ENCODE measurements at places on chromosomes 3 and 15.

DNA sequence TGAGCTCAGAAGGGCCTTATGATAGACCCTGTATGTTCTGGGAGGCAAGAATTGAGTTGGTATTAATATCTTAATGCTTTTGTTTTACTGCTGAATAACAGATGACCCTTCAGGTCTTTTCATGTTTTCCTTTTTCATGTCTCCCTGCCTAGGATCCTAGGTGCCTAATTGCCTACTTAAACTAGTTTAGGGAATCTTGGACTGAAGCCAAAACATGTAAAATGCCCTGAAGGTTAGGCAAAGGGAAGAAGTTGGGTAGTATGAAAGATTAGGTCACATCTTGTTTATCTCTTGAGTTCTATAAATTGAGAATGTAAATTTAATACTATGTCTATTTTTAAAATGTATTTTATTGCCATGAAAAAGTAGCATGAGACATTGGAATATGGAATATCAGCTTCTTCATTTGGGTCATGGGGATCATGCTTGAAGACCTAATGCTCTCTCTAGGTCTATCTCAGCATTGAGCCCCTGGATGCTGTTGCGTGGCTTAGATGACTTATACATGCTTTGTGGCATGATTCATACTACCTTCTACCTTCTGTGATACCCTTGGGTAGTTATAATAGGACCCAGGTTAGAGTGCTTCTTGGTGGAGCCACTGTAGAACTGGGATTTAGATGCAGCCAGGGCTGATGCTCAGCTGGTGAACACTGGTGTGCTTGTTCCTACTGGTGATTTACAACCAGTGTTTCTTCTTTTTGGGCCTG is 26.4 kb downstream of the RBM6 start:
- DNase-seq: no peak

- DNase-seq: peak; percentile 93
These were observed 61.0 kb downstream of the TMEM44 start for GRCh38 chr3:194572143-194572789.

GRCh38 chr3:12372741-12373280 is 83.9 kb downstream of the PPARG start:
- no peak for DNase-seq

GRCh38 chr3:98827221-98827920 is 64.2 kb downstream of the ST3GAL6 start:
- DNase-seq: peak; percentile 69

DNA sequence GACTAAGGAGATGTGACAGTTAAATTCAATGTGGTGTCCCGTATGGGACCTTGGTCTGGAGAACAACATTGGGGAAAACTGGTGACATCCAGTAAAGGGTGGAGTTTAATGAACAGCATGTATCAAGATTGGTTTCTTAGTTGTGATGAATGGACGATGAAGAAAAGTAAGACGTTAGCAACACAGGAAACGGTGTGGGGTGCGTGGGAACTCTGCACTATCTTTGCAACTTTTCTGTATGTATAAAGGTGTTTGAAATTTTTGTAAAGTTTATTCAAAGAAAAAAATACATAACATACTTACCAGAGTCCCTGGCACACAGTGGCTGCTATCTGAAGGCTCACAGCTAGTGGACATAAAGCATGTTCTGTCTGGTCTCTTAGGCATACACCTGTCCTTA is 6.1 kb upstream of the CCDC174 start:
- no peak for DNase-seq

GRCh38 chr15:57773051-57773450 is 66.5 kb downstream of the POLR2M start:
- no peak for DNase-seq

GRCh38 chr3:113751141-113751540 is 4.3 kb downstream of the ATP6V1A start:
- DNase-seq: no peak
